ENCODE measurements at places on chromosomes 2 and 18.

GRCh38 chr2:35503311-35503710, 852.3 kb upstream of the CRIM1 start:
- no peak for DNase-seq

- no peak for DNase-seq
These were observed 611.4 kb upstream of the HS6ST1 start for GRCh38 chr2:128930101-128930500.

GRCh38 chr2:207236156-207236935, 70.6 kb upstream of the KLF7 start:
- no peak for DNase-seq

DNA sequence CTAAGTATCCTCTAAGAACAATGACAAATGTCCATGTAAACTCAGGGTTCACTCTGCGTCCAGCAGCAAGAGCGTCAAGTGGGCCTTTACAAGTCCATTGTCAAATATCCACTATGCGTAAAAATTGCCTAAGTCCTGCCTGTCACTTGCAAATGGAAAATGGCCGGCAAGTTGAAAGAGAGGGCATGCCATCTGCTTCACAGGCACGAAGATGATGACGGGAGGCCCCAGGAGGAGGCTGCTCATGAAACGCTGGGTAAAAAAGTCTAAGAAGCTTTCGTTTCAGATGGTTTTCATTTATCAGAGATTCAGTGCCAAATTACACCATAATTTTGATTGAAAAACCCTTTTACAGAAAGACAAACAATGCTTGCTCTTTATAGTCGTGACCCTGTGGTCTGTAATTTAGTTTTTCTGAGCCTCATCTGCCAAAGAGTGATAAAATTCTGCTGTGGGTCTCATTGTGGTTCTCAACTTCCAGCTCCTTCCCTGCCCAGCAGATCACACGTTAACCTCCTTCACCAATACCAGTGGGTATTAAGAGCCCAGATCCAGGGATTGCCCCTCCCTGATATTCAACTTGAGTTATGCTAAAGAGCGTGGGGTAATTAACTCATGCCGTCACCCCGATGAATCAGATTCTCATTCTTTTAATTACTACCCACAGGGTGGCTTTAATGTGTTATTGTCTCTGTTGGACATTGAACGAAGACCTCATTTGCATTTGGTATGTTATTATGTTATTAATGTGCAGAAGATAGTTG, 160.2 kb upstream of the ALKAL2 start:
- DNase-seq = no peak

DNA sequence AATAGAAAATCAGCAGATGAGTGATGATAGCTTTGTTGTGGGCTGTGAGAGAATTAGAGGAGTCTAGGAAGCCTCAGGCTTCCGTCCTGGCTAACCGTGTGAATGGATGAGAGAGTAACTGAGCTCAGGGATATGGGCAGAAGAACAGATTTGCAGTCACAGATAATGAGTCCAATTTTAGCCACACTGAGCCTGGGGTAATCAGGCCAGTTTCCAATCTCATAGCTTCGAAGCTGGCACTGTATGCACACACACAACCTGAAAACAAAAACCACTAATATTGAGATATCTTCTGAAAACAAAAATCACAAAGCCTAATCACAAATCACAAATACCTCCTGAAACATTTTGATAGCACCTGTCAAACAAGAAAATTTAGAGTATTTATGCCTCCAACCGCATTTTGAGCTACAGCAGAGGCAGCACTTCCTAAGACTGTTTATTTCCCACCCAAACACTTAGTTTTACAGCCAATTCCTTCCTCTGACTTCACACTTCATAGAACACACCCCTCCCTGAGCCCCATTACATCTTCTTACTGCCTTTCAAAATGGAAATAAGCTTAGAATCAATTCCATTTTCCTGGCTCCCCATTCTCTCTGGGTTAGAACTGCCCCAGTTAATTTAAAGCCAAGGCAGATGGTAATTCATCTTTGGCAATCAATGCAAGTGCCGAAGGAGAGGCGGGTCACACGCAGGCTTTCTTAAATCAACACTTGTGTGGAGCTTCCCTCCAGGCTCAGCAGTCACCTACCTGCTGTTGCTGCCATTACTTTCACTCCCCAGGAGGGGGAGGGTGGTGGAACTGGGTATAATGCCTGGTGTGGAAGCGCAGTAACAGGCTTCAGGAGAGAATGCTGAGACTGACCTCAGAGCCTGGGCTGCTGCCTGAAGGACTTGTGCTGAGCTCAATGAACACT, 18.9 kb downstream of the TTR start:
- no peak for DNase-seq

DNA sequence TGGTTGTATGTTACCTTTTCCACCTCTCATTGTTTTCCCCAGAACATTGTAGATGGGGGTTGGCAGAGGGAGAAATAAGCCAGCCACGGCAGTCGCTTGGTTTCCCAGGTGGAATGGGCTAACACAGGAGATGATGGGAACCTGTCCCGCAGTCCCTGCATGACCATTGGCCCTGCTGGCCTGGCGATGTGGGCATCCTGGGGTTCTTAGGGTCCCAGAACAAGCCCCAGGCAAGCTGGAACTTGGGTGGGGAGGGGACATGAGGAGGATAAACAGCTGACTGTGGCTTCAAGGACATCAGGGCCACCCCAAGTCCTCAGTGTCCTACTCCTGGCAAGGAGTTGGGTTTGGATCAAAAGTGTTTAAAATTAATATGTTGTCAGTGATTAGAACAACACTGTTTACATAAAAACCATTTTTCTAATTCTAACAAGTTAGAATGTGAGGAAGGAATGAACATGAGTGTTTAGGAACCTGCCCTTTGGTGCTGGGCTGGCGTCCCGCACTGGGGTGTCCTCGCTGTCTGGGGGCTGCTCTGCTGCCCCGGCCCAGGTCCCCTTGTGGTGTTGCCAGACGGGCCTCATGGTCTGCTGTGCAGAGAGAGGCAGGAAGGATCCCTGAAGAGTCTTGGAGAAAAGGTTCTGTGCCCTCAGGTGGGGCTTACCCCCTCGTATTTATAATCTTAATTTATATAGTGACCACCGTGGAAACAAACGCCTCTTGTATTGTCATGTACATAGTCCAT, 95.1 kb downstream of the USP40 start:
- no peak for DNase-seq

DNA sequence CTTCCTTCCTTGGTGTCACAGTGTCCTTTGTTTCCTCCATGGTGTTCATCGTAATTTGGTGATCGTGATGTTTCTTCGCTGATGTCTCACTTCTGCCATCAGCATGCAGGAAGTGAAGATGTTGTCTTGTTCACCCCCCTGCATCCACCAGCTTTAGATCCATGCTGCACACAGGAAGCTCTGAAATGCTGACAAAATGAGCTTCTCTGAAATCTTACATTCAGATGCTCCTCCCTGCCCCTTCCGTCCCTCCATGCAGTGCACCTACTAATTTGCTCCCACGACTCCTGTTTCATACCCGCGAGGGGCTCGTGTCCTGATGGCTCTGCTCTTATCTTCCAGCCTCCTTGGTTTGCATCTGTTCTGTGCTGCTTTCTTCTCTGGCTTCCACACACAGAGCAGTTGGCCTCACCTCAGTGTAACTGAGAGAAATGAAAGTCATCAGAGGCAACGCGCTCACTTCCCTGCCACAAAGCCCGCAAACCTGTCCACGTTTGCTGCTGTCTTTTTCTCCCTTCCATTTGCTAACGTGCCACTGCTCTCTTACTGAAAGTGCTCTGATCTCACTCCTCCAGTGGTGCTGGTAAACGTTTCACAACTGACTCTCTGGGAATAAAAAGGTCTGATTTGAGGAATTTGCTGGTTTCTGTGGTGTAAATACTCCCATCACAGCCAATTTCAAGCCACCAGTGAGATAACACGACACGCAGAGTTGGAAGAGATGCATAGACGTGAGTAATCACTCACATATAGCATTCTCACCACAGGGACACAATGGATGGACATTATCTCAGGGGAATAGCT, 41.0 kb upstream of the MGAT4A start:
- no peak for DNase-seq

DNA sequence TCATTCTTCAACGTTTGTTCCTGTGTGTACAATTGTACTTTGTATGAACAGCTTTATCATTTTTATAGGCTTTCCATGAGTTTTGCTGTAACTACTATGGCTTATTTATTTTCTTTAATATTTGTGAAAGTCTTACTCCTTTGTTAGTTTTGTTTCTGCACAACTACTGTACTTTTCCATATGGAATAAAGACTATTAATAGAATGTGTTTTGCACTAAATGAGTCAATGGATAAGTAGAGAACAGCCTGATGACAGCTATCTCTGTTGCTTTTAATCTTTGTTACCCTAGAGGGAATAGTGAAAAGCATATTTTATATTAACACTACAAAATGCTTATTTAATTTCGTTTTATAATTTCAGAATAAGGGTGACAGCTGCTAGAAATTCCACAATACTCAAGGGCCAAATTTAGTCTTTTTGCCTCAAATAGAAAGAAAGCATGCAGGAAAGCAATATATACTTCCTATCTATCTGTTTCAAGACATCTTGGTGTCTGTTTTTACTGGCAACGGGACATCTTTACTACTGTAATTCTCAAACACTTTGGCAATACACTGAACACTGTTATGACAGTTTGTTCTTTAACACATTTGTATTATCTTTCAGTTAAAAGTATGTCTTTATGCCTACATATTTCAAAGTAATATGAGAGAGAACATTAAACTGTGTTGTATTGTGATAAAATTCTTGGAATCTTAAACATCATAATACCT, 53.9 kb downstream of the WDSUB1 start:
- no peak for DNase-seq

- DNase-seq = no peak
These were observed 2148.4 kb upstream of the CELF4 start for GRCh38 chr18:39713961-39714360.

- no peak for DNase-seq
These were observed 1037.2 kb upstream of the ACVR2A start for GRCh38 chr2:146807568-146808168.

DNA sequence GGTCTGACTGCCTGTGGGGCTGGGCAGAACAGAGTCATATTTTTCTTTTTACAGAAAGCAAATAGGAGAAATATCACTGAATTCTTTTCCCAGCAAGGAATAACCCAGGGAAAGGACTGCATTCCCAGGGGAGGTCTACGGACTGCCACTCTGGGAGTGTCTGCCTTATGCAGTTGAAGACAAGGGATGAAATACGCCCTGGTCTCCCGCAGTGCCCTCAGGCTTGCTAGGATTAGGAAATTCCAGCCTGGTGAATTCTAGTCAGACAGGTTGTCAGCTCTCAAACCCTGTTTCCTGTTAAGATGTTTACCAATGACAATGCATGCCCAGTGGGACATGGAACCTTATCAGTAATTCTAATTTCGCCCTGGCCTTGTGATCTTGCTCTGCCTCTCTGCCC, 30.3 kb upstream of the PDK1 start:
- DNase-seq = no peak

DNA sequence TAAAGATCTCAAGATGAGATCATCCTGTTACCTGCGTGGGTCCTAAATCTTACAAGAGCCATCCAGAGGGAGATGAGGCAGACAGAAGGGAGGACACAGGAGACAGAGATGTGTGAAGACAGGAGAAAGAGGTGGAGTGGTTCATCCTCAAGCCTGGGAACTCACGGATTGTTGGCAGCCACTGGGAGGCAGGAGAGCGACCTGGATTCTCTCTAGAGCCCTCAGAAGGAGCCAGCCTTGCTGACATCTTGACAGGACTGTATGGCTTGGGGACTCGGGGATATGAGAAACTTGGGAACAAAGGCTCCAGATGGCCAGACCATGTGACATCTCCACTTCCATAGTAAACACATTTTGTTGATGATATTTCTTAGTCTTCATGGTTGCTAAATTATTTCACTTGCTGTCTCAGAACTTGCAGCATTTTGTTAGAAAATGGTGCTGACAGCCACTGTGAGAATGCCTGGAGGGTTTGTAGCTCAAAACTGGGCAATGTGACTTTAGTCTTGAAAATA, 57.8 kb upstream of the MC2R start:
- no peak for DNase-seq

DNA sequence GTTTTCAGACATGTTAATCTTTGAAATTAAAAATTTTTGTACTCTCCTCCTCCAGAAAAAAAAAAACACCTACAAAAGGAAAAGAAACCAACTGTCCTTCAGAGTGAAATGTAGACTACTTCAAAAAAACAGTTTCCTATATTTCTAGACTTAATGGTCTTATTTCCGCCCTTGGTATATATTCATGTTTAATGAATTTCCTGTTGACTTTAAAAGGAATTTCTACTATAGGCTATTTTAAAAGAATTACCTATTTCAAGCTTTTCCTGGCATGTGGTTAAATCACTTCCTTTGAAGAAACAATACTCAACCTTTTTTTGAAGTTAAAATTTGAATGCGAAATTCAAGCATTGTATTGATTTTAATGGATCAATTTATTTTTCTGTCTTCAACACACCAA, 29.2 kb downstream of the GULP1 start:
- DNase-seq = no peak

- no peak for DNase-seq
These were observed 100.8 kb upstream of the ZSWIM2 start for GRCh38 chr2:186949726-186950256.

DNA sequence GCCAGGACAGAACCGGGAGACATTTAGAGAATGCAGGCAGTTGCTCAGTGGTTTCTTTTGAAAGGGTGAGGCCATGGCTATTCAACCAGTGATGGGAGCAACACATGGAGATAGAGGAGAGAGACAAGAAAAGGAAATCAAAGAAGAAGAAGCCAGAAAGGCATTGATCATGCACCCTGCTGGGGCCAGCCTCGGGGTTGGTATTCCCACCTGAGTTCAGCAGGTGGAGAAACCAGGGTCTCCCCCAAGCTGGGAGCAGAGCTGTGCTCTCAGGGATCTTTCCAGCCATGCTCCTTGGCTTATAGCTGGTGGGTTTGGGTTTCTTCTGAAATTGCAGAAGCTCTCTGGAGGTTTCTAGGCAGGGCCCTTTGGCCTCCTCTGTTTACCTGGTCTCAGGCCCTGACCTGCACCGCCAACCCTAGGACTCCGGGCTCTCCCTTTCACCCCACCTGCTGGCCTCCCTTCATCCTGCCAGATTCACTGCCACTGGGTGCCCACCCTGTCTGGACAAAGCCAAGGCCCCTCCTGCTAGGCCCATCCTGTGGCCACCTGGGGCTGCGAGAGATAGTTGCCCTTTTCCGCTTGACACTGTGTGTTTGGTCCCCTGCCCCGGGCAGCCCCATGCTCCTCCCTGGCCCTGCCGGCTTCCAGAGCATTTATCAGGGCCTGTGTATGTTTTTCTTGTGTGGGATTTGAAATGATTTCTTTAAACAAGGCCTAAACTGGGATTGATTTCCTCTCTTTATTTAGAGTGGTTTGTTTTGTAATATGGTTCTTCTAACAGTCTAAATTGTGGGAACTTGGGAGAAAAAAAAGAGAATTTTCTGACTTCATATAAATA, 126.7 kb downstream of the DDX1 start:
- no peak for DNase-seq

DNA sequence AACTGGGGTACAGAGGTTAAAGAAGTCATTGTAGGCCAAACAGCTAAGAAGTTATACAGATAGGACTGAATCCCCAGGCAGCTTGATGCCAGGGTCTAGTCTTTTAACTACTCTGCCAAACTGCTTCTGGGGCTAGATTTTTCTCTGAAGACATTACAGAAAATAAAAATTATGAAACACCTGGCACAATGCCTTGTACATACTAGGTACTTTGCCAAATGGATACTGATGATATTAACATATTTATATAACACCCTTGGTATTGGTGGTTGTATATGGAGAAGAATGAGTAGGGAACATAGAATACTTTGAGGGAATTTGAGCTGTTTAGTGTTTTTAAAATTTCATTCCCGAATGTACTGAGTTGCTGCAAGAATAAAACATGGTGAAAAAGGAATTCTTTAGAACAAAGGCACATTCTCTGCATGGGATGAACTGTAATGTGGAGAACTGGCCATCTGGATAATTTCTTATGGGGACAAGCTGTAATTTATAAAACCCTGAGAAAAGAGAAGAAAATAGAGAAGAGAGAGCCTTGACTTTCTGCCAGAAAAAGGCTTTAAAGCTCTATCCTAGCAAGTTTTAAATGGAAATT, 210.9 kb upstream of the TMEM200C start:
- DNase-seq = no peak

Data from D721Med (cell line).